AG04449 (cell line): ENCODE measurements at places on chromosomes 11 and 22.

DNA sequence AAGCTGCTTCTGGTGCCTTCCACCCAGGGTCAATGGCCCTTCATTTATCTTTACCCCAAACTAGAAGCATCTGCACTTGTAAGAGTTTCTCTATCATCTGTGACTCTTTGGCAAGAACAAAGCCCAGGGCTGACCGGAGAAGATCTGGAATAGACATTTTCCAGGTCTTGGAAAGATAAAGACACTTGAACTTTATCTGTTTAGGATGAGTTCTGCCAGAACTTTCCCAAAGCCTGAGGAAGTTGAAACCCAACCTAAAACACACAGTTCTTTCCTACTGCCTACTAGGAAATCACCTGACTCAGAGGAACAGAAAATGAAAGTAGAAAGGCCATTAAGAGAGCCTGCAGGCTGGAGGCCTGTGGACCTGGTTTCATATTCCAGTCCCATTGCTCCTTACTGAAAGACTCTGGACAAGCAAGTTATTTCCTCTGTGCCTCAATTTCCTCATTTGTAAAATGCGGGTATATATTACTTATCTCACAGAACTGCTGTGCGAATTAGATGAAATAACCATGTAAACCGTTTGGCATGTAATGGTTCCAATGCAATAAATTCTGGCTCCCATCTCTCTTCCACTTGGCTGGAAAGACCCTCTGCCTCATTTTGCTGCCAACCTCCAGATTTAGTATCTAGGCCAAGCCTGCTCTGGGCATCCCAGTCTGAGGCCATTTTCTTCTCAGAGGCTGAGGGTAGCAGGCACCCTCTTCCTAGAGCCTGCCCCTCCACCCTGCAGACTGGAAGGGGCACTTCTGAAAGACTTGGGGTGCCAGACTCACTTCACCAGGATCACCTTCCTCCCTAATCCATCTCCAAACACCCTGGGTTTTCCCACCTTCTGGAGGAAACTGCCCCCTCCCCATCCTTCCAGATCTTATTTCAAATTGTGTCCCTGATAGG, 1.2 kb downstream of the UBE2L6 start:
- DNase-seq = no peak

DNA sequence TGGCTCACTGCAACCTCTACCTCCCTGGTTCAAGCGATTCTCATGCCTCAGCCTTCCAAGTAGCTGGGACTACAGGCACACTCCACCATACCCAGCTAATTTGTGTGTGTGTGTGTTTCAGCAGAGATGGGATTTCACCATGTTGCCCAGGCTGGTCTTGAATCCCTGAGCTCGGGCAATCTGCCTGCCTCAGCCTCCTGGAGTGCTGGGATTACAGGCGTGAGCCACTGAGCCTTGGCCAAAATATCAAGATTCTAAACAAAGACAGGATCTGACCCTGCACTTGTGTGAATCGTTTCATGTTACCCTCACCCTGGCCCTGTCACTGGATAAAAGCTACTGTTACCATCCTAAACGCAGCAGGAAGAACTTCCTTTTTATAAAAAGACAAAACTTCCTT, 15.6 kb upstream of the THY1 start:
- no peak for DNase-seq

DNA sequence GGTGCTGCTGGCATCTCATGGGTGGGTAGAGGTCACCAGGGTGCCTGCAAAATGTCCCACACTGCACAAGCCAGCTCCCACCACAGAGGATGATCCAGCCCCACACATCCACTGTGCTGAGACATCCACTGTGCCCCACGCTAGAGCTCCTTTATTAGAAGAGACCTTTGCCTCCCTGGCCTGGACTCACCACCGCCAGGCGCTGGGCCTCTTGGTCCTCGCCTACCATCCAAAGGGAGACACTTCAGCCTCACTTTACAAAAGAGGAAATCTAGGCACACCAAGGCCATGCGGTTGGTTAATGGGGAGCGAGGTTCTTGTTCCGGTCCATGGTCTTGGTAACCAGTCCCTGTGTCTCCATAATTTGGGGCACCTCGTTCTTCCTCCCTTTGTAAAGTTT, 3.4 kb upstream of the ANO1 start:
- DNase-seq = no peak

DNA sequence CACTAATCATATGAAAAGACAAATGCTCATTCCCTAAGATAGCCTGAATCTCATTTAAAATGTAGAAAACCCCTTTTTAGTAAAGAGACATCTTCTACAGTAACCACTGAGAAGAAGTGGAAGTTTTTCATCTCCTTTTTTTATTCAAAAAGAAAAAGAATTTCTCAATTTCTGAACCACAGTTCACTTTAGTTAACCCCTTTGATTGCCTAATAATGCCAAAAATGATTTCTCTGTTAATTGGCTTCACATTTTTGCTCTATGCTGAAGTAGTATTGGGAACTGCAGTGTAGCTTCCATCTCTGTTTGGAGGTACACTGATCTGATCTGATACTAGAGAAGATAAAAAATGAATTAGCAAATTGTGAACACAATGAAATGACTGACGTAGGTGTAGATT, 58.3 kb downstream of the CD44 start:
- DNase-seq = no peak

- DNase-seq = peak; percentile 38
Measured at GRCh38 chr11:65150509-65151299, 16.4 kb upstream of the SYVN1 start.

- DNase-seq = no peak
Measured at GRCh38 chr11:8829556-8829955, 81.4 kb upstream of the AKIP1 start.

- no peak for DNase-seq
Measured at GRCh38 chr11:86669424-86669823, 3.0 kb downstream of the ME3 start.

GRCh38 chr11:24932110-24933000, 435.5 kb downstream of the LUZP2 start:
- no peak for DNase-seq

DNA sequence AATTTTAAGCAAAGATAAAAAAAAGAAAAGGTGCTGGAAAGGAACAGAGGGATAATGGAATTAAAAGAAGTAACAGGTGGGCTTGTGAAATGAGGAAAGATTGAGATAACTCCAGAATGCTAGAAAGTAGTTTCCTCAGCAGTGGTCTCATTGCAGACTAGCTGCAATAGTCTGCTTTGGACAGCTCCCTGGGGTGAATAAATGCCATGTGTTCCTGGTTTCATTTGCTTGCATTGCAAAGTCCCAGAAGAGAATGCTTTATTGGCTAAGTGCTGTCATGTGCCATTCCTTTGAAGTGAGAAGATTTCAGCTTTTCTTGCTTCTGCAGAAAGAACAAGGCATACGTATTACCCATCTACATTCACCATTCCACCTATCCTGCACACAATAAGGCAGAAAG, 478.8 kb upstream of the RAG2 start:
- DNase-seq = no peak

- no peak for DNase-seq
Measured at GRCh38 chr11:4191031-4191571, 96.5 kb downstream of the RRM1 start.

DNA sequence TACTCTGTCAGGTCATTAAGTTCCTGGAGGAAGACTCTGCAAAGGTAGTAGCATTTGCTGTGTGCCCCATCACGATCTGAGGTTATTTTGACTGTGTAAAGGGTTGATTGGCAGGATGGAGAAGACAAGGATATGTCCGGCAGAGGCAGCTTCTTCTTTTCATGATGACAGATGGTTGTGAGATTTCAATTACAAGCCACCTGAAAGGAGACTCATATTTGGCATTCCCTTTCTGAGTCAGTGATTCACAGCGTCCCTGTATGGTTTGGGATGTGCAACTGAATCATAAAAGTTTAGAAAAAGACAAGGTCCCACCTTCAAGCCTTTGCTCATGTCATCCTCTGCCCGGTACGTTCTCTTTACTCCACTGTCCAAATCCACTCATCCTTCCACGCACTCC, 113.4 kb downstream of the MTNR1B start:
- no peak for DNase-seq

GRCh38 chr11:70305501-70305900, 35.0 kb downstream of the PPFIA1 start:
- no peak for DNase-seq

DNA sequence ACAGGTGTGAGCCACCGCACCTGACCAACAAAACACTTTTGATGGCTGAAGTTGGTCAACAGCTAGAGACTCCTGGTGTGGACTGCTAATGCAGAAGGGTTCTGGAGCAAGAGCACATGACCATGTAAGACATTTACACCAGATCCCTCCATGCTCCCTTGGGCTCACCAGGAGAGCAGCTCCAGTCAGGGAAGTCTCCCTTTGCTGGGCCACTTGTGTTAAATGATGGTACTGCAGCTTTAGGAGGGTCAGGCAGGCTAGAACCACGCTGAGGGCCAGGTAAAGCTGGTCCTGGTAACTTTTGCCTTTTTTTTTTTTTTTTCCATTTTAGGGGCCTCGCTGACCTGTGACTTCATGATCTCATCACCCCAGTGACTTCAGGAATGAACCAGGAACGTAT, 146.4 kb downstream of the FBXO7 start:
- DNase-seq = no peak

DNA sequence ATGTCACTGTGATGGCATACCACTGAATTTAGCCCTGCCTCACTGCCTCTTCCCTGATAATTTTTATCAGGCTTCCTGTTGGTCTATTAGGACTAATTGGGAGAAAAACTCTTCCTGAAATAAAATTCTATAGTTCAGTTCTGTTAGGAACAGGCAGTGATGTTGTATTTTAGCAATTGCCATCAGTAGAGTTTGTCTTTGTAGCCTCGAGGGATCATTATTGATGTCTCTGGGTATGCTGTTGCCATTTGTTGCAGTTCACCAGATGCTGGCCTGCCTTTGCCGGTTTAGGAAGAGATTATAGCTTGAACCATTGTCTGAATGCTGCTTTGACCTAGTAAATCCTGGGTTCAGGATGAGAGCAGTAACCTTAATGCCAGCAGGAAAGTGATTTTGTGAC, 41.0 kb downstream of the KDM2A start:
- DNase-seq = no peak

DNA sequence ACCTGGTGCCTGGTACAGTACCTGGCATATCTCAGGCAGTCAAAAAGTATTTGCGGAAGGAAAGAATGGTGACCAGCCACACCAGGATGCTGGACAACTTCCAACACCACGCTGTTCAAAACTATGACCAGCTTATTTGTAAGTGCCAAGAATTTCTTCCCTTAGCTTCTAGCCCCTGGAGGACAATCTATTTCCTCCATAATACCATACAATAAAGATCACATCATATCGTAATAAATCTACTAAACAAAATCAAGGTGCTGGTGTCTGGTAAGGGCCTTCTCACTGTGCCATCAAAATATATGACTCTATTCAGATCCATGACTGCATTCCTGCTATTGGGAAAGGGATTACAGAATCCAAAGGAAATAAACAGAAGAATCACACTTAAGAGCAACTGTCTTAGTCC, 51.5 kb downstream of the ALG9 start:
- no peak for DNase-seq

- no peak for DNase-seq
Measured at GRCh38 chr22:24950272-24950902, 2.1 kb upstream of the KIAA1671 start.

GRCh38 chr11:122101625-122102291, 14.3 kb downstream of the BLID start:
- DNase-seq = no peak

DNA sequence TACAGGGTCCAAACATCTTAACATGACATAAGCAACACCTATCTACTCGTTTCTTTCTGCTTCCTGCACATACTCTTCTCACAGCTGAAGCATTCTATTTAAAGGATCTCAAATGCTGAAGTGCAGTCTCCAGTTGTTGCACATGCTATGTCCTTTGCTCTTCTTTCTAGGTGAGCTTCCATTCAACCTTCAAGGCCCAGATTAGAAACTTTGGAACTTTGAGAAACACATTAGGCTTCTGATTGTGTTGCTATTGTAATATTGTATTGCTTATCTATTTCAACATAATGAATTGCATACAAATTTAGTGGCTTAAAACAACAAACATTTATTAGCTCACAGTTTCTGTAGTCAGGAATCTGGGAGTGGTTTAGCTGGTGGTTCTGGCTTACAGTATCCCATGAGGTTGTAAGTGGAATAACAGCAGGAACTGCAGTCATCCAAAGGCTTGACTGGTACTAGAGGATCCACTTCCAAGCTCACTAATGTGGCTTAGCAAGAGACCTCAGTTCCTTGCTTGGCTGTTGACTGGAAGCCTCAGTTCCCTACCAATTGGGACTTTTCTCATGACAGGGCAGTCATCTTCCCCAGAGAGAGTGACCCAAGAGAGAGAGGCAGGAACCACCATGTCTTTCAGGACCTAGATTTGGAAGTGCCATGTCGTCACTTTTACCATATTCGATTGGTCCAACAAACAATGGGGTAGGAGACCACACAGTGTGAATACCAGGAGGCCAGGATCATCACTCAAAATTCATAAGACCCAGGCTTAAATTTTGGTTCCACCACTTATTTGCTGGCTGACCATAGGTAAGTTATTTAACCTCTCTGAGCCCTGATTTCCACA, 27.2 kb upstream of the RASSF10 start:
- DNase-seq = no peak

DNA sequence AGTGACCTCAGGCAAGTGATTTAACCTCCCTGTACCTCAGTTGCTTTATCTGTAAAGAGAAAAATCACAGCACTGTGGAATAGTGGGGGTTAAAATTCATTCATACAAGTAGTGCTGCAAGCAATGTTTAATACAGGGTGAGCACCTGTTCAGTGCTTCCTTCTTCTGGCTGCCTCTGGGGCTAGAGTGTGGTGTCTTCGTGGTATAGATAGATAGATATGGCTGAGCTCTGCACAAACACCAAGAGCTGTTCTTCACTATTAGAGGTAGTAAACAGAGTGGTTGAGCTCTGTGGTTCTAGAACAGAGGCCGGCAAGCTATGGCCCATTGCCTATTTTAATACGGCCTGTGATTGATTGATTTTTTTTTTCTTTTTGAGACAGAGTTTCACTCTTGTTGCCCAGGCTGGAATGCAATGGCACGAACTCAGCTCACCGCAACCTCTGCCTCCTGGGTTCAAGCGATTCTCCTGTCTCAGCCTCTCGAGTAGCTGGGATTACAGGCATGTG, 32.9 kb downstream of the LIMK2 start:
- no peak for DNase-seq

DNA sequence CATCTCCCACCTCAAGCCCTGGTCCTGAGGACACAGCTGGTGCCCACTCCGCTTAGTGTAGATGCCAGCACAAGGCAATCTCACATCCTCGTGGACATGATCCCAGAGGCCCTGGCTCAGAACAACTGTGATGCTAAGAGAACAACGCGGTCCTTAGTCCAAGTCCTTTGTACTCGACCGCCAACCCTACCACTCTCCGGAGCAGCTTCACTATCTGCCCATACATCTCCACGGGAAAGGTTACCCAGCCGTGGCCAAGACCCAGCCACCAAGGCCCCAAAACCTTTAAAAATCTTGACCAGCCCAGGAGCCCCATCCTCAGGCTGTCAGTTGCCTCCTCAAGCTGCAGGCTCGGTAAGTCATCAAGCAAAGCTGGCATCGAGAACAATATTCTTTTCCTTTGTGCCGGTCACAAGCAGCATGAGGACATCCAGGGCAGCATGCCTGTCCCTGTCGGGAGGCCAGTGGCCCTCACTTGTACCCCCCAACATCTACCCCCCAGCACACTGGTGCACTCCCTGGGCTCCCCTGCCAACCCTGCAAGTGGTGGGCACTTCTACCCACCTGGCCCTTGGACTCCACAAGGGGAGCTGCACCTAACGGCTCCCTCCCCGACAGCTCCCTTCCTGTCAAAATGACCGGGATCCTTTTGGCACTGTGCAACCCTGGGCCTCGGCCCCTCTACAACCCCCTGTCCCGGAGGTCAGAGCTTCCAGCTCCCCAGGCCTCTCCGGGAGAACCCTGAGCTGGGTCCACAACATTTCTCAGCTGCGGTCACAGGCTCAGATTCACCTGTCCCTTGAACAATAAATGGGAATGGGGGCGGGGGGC, 2.5 kb downstream of the OSBPL5 start:
- no peak for DNase-seq

GRCh38 chr22:45485261-45485660, 17.4 kb upstream of the FBLN1 start:
- DNase-seq = no peak
